Breast epithelium (tissue), 4 donors: ENCODE measurements at places on chromosomes 1 and 21. TPM values are rescaled to one million over a fixed set of nuclear protein-coding genes. Genes with fewer than 3 reads are reported as not detected.

ESPN gene
- 10.8 TPM for total RNA-seq

PIK3CD gene
- total RNA-seq: 12.1 TPM

CAPN8 gene
- total RNA-seq: 0.32 TPM

LENEP gene
- not detected for total RNA-seq

HRNR gene
- total RNA-seq: not detected

EXO1 gene
- total RNA-seq: not detected

LRRC7 gene
- total RNA-seq: not detected

CCDC27 gene
- not detected for total RNA-seq
